ENCODE measurements at places on chromosomes 2 and 18. TPM values are rescaled to one million over a fixed set of nuclear protein-coding genes. Genes with fewer than 3 reads are reported as not detected.

The ARPC2 gene
- 507 TPM for total RNA-seq

The WDR54 gene
- 56.4 TPM for total RNA-seq

The ZNF516 gene
- total RNA-seq, result 2.0 TPM

The KIF1A gene
- total RNA-seq, result 0.66 TPM

The SRD5A2 gene
- not detected for total RNA-seq

The ANO7 gene
- total RNA-seq, result 2.4 TPM

DNA sequence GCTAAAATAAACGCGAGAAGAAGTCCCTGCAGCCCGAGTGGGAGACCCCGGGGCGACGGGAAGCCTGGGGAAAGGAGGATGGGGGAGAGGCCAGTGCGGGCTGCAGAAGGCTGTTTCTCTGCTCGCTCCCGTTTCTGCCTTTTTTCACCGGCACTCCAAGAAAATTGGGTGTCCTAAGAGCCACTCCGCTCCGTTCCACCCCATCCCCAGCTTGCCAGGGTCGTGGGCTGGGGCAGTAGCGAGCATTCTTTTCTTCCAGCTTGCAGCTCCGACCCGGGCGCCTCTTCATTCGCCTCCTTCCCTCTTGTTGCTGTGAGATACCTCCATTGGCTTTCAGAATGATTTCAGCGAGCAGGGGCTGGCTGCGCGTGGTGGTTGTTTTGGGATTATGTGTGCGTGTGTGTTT, 1.1 kb downstream of the HOXD3 start:
- no peak for DNase-seq
